ENCODE measurements at places on chromosomes 4 and X. TPM values are rescaled to one million over a fixed set of nuclear protein-coding genes. Genes with fewer than 3 reads are reported as not detected.

RNF175 gene
- 0.45 TPM for total RNA-seq

LANCL3 gene
- 0.35 TPM for total RNA-seq

BEX5 gene
- total RNA-seq = 1.2 TPM

RAB41 gene
- not detected for total RNA-seq

PRDM8 gene
- total RNA-seq = 2.6 TPM

SRPK3 gene
- total RNA-seq = 0.74 TPM

TRAM1L1 gene
- 0.64 TPM for total RNA-seq

TLR10 gene
- 0.42 TPM for total RNA-seq

SCML2 gene
- 2.1 TPM for total RNA-seq

CAPN6 gene
- total RNA-seq = 0.16 TPM

GALNTL6 gene
- 0.16 TPM for total RNA-seq

FSTL5 gene
- total RNA-seq = not detected

GNRHR gene
- total RNA-seq = not detected

SLC10A4 gene
- total RNA-seq = not detected

AMER1 gene
- 3.4 TPM for total RNA-seq

ARL9 gene
- not detected for total RNA-seq

GABRE gene
- 167 TPM for total RNA-seq

NEXMIF gene
- 0.51 TPM for total RNA-seq

COQ2 gene
- total RNA-seq = 10.3 TPM

ARMCX1 gene
- total RNA-seq = 32.3 TPM

VCX3B gene
- total RNA-seq = not detected

SSR4 gene
- 191 TPM for total RNA-seq

TMEM156 gene
- 0.96 TPM for total RNA-seq

TLL1 gene
- total RNA-seq = 7.2 TPM

ATP1B4 gene
- total RNA-seq = not detected

GUCY1A1 gene
- 12.7 TPM for total RNA-seq

MAP7D2 gene
- 0.29 TPM for total RNA-seq

PLS3 gene
- total RNA-seq = 69.7 TPM

GRIA3 gene
- total RNA-seq = 0.71 TPM

FAT4 gene
- total RNA-seq = 7.3 TPM

PDCL2 gene
- not detected for total RNA-seq

ERVMER34-1 gene
- not detected for total RNA-seq

ADH1B gene
- 2,315 TPM for total RNA-seq

SLC6A14 gene
- not detected for total RNA-seq

AMBN gene
- not detected for total RNA-seq

ACE2 gene
- total RNA-seq = 6.2 TPM

S100P gene
- 16.1 TPM for total RNA-seq

NPY1R gene
- 17.2 TPM for total RNA-seq

GPR82 gene
- total RNA-seq = 0.42 TPM

STATH gene
- total RNA-seq = not detected

JCHAIN gene
- 9.4 TPM for total RNA-seq

NIPAL1 gene
- total RNA-seq = 0.51 TPM

AGA gene
- 10.0 TPM for total RNA-seq

TMPRSS11F gene
- total RNA-seq = not detected

PUDP gene
- 15.5 TPM for total RNA-seq

SMIM43 gene
- not detected for total RNA-seq

RWDD4 gene
- total RNA-seq = 15.9 TPM

HSFX1 gene
- 0.64 TPM for total RNA-seq
